ENCODE measurements at places on chromosomes 3 and 15.
A peak's percentile ranks its signal among the peaks of the same experiment; 100 is the strongest.

DNA sequence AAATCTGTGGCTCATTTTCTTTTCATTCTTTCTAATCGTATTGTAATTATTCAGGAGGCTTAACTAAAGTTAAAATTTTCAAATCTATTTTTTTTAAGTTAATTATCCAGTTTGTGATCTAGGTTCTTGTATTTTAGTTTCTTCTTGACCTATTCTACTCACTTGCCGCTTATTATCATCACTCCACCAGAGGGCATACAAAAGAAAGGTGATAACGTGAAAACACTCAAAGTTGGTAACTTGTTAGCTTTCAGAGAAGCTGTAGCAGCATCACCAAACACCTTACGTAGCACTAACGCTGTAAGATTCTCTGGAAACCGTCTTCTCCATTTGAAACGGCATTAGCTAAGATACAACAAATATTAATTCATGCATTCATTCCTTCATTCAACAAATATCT, 4.8 kb downstream of the GNB4 start:
- DNase-seq, result no peak

DNA sequence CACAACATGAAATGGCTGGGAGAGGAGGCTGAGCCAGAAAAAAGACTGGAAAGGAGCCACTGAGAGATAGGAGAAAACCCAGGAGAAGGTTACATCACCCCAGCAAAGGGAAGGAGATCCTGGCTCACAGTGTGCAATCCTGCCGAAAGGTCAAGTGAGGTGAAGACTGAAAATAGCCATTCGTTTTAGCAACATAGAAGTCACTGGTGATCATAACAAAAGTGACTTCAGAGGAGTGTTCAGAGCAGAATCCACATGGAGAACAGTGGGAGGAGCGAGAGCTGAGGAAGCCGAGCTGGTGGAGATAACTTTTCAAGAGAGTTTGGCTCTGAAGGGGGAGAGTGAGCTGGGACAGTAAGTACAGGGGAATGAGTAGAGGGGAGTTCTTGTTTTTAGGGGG, 5.4 kb upstream of the HEG1 start:
- no peak for DNase-seq

DNA sequence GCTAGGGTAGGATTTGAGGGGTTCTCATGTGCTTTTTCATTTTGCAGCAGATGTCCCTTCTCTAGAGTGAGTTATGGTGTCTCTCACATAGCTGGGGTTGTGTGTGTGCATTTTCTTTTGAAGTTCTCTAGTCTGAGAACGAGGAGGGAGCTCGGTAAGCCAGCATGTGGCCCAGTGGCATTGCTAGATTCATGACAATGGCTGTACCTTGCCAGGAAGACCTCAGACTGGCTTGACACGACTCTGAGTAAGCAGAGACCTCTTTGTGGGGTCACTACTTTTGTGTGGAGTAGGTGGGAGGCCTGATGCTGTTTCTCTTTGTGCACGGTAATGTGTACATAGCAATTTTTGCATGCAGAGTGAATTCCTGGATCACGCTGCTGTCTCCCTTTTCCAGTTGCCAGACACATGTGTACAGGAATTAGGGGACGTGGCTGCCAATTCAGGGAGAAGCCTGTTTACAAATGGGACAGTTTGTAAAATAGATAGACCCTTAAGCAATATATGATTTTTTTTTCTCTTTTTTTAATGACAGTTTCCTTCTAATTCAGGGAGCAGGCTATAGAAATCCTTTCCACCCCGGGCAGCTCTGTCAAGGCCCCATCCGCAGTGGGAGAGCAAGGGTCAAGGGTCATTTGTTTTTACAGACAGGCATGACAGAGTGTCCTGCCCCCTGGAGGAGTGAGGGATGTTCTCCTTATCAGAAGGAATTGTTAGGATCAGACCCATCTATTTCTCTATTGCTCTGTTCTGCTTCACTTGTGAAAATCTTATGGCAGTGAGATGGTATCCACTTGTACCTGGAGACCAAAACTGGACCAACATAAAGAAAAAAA, 4.6 kb downstream of the CACNA1D start:
- DNase-seq, result no peak

DNA sequence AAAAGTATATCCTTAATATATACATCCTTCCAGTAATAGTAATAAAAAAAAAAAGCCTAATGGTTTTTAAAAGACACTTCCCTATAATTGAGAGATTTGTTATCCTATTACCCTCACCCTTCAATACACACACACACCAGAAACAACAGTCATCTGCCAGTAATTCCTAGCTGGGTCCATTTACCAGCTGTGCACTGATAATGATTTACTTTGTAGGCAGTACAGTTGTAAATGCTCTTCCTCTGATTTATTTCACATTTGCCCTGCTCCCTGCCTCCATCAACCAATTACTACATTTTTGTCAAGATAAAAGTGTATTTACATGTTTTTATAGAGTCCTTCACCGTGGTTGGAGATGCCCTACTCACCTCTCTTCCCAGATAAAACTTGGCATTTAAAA, 12.4 kb downstream of the TPM1 start:
- DNase-seq, result no peak

- DNase-seq, result no peak
Observed at GRCh38 chr3:66953934-66954445, 44.1 kb upstream of the KBTBD8 start.

- no peak for DNase-seq
Observed at GRCh38 chr15:93042691-93043378, 46.2 kb downstream of the RGMA start.

GRCh38 chr3:4522947-4523346, 29.8 kb downstream of the ITPR1 start:
- DNase-seq, result peak; percentile 40

GRCh38 chr3:134309987-134310700, 59.5 kb upstream of the RYK start:
- DNase-seq, result no peak

DNA sequence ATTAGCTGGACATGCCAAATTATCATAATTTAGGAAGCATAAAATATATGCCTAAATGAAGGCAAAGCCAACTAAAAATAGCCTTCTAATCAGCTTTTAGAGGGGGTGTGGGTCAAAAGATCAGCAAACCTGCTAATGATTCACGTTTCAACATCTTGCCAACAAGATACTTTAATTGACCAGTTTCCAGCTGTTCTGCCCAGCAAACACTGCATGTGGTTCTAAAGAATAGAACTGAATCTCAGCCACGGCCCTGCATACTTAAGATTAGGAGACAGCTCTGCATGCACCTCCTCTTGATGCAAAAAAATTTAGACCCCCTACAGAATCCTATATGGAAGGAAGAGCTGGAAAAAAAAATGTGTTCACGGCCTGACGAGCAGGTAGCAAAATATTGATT, 500.5 kb downstream of the TBL1XR1 start:
- peak; percentile 37 for DNase-seq

DNA sequence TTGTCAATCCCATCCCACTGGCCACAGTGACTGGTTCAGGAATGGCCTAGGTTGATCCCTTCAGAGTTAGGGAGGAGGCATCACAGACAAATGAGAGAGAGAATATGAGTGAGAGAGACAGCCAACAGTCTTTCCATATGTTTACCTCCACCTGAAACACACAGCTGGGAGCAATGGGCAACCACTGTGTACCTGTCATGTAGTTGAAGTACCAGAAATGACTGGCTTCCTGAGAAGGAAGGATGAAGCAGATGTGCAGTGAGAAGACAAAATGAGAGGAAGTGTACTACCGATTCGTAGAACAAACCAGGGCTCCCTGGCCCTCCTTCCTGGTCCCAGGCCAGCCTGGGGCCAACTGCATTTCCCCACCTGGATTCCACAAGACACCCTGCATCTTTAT, 27.4 kb downstream of the SRGAP3 start:
- DNase-seq, result no peak
